A375 (cell line): ENCODE measurements at places on chromosomes 5 and 9. TPM values are rescaled to one million over a fixed set of nuclear protein-coding genes. Genes with fewer than 3 reads are reported as not detected.

Gene TMEM174
- total RNA-seq: not detected in 2 replicates

Gene NPDC1
- 20.1 and 25.3 TPM in 2 replicates for total RNA-seq

Gene CYSRT1
- total RNA-seq: 0.29 and 0.98 TPM in 2 replicates

Gene PITX1
- 1.2 and 2.1 TPM in 2 replicates for total RNA-seq

Gene MEGF10
- total RNA-seq: 0.91 and 2.0 TPM in 2 replicates

Gene SHC3
- 0.03 and 0.04 TPM in 2 replicates for total RNA-seq

Gene LRRC19
- not detected in 2 replicates for total RNA-seq

Gene STKLD1
- 0.41 TPM in 1 of 2 replicates, not detected in the other for total RNA-seq

Gene GKAP1
- total RNA-seq: 4.0 and 5.4 TPM in 2 replicates

Gene PGGT1B
- 16.2 and 16.7 TPM in 2 replicates for total RNA-seq

Gene WNK2
- 0.98 and 1.5 TPM in 2 replicates for total RNA-seq

Gene IL3
- total RNA-seq: not detected in 2 replicates

Gene OR1J1
- total RNA-seq: not detected in 2 replicates

Gene CNTNAP3
- total RNA-seq: 37.7 and 48.8 TPM in 2 replicates

Gene CATSPER3
- 0.49 TPM in 1 of 2 replicates, not detected in the other for total RNA-seq

Gene PCDHA11
- total RNA-seq: 1.9 and 4.9 TPM in 2 replicates

Gene TAF11L11
- not detected in 2 replicates for total RNA-seq

Gene BRINP1
- not detected in 2 replicates for total RNA-seq

Gene TAF1L
- 0.04 TPM in 1 of 2 replicates, not detected in the other for total RNA-seq
